Lung microvascular endothelial cell (primary cell): ENCODE measurements at places on chromosomes 2 and 18. TPM values are rescaled to one million over a fixed set of nuclear protein-coding genes. Genes with fewer than 3 reads are reported as not detected.
A peak's percentile ranks its signal among the peaks of the same experiment; 100 is the strongest.

LINC00305 gene
- total RNA-seq: 0.20 and 0.87 TPM in 2 replicates

DNA sequence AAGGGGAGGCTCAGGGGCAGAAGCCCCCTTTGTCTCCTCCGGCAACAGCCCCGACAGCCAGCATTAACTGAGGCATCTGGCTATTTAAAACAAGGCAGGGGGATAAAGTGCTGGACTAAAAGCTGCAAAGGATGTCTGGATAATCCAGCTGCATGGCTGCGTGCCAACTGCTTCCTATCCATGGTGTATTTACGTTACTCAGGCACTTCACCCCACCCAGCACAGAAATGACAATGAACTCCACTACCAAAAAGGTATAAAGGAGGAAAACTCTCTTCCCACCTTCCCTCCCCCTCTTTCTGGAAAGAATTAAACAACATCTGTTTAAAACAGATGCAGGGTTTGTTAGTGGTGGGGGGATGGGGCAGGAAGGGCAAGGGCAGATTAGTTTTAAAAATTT lies 82.5 kb downstream of the SPRED2 start:
- DNase-seq: peak; percentile 82

- no peak for DNase-seq
These were observed 44.7 kb downstream of the CMPK2 start for GRCh38 chr2:6820903-6821584.

DNA sequence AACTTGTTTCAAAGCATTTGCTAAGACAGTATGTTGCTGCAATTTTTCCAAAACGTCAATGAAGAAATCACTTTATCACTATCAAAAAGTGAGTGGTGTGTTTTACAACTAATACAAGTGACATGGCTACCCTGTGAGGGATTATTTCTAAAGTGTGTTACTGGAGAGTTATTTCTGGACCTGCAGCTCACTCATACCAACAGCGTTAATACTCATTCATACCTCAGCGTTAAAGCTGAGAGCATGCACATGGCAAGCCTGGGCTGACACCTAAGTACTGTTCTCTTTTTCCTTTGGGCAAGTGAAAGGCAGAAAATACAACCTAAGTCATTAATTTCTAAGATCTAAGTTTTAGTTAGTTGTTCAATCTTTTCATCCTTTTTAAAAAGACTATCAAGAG lies 13.0 kb upstream of the MRPL19 start:
- no peak for DNase-seq

DNA sequence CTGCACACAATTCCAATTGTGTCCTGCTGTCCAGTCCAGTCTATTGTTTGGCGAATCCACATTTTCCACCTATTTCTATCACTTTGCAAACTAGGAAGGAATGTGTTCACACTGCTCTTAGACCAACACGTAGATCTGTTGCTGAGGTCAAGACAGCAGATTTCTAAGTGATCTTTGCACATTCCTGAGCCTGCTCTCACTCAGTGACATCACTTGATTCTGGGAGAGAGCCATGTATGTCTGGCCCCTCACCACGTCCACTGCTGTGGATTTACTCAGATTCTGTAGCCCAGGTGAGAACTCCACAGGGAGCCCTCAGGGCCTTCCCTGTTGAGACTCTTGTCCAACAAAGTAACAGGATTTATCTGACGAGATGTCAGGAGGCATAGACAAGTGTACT lies 317.2 kb downstream of the TSN start:
- no peak for DNase-seq
